ENCODE measurements at places on chromosomes 13 and 19.

DNA sequence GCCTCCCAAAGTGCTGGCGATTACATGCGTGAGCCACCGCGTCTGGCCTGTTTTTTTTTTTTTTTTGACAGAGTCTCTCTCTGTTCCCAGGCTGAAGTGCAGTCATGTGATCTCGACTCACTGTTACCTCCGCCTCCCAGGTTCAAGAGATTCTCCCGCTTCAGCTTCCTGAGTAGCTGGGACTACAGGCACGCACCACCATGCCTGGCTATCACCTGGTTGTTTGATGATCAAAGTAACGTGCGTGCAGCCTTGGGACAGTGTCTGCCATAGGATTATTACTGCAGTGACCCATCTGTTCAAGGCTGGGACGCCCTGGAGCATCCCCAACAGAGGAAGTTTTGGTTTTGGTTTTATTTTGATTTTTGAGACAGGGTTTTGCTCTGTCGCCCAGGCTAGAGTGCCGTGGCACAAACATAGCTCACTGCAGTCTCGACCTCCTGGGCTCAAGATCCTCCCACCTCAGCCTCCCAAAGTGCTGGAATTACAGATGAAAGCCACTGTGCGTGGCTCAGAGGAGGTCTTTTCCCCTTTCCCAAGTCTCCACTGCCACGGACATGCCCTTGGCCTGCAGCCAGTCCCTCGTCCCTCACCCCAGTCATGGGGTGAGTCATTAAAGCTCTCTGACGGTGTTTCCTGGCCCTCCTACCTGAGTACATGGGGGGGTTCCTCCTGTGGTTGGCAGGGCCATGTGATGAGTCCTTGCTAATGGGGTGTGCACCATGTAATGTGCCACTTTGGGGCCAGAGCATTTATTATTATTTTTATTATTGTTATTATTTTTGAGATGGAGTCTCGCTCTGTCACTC is 65.6 kb downstream of the IER2 start:
- no peak for DNase-seq

DNA sequence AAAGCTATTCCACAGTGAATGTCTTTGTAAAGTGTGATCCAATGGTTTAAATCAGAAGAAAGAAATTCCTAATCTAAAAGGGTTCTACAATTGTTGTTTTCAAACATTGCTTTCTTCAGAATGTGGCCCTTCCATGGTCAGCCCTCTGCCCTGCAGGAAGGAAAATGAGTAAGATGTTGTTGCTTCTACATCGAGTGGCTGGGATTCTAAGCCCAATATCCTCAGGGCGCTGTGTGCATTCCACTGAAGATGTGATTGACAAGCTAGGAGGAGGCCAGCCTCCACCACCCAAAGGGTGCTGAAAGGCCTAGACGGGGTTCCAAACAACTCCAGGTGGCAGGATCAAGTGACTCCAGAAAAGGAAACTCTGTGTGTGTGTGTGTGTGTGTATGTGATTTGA is 316.9 kb upstream of the TSHZ3 start:
- no peak for DNase-seq

DNA sequence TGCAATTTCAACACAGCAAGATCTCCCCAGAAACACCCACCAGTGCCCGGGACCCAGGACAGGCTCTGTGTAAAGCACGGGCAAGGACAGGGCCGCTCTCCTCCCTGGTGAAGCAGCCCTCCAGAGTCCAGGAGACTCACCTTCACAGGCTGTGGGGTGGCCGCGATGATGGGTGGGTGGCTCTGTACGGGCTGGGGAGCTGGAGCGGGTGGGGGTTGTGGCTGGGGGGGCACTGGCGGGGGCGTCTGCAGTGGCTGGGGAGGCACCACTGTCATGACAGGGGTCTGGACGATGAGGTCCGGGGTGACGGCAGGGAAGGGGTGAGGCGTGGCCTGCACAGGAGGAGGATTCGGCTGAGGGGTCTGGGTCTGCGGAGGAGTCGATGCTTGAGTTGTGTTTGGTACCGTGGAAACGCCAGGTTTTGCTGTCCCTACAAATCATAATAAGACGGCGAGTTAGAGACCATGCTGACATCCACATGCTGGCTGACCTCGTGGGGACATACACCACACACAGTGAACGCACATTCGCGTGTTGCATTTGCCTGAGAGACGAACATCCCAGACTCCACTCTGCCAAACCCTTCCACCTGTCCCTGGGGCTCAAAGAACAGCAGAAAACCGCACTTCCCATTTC is 33.1 kb upstream of the EPHX3 start:
- no peak for DNase-seq

GRCh38 chr19:47447470-47448359 is 24.0 kb downstream of the SLC8A2 start:
- peak; percentile 68 for DNase-seq

GRCh38 chr13:32445461-32445860 is 17.5 kb upstream of the N4BP2L1 start:
- no peak for DNase-seq

DNA sequence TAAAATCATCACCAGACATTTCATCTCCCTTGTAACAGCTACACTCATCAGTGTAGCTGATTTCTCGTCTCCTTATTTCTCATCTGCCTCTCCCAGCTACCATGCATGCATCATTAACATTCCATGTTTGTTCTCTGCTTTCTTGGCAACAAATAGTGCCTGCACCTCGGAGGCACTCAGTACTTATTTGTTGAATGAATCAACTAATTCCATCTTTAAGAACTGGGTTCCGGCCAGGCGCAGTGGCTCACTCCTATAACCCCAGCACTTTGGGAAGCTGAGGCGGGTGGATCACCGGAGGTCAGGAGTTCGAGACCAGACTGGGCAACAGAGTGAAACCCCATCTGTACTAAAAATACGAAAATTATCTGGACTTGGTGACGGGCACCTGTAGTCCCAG is 63.9 kb upstream of the GTF3A start:
- DNase-seq: no peak

GRCh38 chr13:41455725-41456419 is 1.5 kb upstream of the RGCC start:
- no peak for DNase-seq

DNA sequence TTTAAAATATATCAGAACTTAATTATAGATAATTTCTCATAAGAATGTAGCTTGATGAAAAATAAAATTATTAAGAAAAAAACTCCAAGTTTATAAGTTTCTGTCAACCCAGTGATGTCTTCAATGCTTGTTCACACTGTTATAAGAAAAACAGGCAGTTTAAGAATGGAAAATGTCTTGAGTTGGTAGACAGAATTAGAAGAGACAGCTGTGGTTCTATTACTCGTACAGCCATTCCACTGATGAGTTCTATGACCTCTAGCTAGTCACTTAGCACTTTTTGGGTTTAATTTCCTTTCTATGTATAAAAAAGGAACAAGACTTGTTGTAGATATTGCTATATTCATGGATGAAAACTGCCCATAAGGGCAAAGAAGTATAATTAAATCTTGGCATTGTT is 1013.1 kb upstream of the ATXN8OS start:
- no peak for DNase-seq

Measured in NB4 (cell line).